ENCODE measurements at places on chromosomes 4 and X.

GRCh38 chr4:18180892-18181291 is 159.3 kb upstream of the LCORL start:
- DNase-seq: no peak

DNA sequence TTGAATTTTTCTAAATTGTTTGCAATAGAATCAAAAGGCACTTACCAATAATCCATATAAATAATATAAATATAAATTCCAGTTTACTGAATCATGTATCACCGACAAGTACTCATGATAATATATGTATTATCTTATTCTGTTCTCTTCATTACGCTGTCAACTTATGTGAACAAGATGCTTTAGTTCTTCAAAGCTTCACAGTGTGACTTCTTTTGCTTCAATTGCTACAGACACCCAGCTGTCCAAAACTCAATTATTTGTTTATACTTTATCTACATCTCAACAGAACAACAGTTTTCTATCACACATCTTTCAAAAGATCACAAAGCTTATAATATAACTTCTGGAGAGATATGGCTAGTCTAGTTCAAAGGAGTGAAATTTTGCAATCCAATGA is 1499.9 kb upstream of the PCDH10 start:
- DNase-seq: no peak

DNA sequence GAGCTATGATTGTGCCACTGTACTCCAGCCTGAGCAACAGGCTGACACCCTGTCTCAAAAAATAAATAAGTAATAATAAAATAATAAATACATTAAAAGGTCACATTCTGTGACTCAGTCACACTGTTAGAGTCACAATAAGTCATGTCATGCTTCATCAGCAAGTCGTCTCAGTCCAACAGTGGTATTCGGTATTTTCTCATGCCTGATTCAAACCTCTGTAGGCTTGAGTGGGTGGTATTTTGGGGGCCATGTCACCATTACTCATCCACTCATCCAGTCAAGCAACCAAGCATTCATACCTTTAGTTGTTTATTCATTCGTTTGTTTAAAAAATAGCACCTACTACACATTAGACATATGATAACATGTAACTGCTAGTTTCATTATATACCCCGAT is 46.9 kb downstream of the SUPT20HL2 start:
- DNase-seq: no peak

- DNase-seq: no peak
Measured at GRCh38 chr4:1309261-1310010, 19.7 kb downstream of the MAEA start.

- DNase-seq: no peak
Measured at GRCh38 chrX:24550166-24550565, 85.1 kb downstream of the PDK3 start.

DNA sequence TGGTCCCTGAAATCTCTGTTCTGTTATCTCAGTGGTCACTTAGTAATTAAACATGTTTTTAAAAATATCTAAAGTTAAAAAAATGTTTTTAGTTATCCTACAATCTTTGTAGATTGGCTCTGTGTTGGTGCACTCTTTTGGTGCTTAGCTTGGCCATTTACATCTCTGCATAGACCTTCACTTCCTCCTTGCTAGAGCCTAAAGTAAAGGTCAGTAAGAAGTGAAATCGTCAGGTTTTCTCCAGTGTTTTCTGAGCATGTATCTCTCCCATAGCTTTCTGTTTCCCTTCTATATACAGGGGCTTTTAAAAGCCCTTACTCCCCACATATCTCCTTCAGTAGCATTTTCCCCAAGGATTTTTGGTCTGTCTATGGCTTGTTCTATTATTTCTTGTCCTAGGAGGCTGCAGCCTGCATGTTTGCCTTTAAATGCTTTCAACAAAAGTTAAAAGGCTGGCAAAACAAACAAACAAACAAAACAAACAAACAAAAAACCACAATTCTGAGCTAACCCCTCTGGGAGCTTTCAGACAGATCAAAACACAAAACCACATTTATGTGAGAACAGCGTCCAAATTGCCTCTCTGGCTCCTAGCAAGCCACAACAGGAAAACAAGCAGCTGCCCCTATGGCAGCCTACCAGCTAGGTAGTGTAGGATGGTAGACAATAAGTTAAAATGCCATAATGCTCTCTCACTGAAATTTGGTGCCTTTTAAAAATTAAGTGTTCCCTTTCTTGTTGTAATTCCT is 27.3 kb upstream of the GPRASP2 start:
- no peak for DNase-seq

- no peak for DNase-seq
Measured at GRCh38 chr4:107856901-107857300, 32.2 kb downstream of the SGMS2 start.

- no peak for DNase-seq
Measured at GRCh38 chrX:130444641-130445336, 43.0 kb downstream of the RBMX2 start.

- no peak for DNase-seq
Measured at GRCh38 chr4:54103190-54103574, 3.2 kb downstream of the GSX2 start.

Data from SW 1271 (cell line).